ENCODE measurements at places on chromosomes 1 and 21.

DNA sequence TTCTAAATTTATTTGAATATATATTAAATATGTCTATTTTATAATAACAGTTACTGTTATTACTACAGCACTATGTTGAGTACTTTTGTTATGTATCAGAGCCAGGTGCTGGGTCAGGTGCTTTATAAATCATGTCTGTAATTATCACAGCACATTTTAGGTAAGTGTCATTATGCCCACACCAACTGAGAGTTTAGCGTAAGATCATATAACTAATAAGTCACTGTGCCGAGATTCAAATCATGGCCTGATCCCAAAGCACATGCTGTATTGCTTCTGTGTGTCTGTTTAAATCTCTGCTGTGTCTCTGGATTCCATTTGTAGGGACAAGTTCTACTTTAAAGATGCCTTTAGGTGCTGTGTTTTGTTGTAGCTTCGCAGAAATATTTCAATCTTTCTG, 1.9 kb downstream of the GPSM2 start:
- DNase-seq = no peak

GRCh38 chr1:13513895-13514546, at the start of gene LRRC38:
Gene LRRC38, minus strand, starts transcription at chr1:13514003. Its CDS starts 410 bp downstream, at chr1:13513593.
- DNase-seq = no peak

DNA sequence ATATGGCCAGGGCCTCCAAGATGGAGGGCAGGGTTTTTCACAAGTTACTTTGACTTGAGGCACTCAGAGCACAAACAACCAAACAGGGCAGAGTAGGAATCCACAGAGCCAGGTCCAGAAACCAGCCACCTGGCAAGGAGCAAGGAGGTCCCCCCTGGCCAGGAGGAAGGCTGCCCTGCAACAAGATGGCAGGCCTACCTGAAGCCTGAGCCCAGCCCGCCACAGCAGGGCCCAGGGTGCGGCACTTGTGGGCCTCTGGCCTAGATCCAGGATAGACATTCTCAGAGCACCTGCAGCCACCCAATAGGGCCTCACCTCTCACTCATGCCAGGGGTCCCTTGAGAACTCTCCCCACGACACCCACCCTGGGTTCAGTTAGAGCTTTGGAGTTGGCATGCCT, 11.5 kb downstream of the SH3BGRL3 start:
- no peak for DNase-seq

GRCh38 chr1:17307946-17308345, at the start of gene PADI4:
Gene PADI4, plus strand, starts transcription at chr1:17308197. Its CDS starts 26 bp downstream, at chr1:17308223.
- no peak for DNase-seq

DNA sequence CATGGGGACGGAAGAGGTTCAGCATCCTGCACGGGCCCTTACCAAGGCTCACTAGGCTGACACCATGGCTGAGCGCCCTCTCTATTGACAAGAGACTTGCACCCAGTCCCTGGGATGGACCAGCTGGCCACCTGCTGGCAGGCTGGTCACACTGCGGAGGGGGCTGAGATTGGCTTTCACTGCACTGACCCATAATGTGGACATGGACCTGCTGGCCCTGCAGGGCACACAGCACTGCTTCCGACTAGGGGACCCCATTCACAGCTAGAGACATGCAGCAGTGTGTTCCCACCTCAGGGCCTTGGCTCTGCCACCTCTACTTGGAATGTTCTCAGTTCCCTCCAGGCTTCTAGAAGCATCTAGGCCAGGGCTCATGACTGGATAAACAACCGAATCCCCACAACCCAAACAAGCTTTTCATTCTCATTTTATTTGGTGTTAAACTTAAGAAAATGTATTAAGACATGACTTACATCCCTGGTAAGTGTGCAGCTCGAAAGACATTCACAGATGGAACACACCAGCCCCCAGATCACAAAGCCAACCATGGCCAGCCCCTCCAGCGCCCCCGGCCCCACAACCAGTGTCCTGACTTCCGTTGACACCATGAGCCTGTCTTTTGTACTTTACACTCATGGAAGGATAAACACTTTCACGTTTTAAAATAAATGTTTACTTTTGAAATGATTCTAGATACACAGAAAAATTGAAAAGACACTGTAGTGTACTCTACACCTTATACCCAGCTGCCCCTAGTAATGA, 9.3 kb upstream of the SRARP start:
- DNase-seq = peak; percentile 45

DNA sequence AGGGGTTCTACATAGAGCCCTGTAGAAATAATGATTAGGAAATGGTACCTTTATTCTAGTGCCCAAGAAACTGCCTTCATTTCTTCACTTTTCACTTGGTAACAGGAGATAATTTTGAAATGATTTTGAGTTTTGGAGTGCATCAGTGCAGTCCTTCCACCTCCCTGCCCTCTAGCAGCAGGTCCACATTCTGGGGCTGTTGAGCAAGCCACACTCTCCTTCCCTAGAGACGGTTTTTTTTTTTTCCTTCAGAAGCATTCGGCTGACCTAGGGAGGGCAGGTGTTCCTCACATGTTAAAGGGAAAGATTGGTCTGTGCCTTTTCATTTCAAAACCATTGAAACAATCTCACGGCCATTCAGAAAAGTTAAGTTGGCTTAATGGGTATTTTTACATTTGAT, 39.8 kb downstream of the SLC37A1 start:
- no peak for DNase-seq

Data from T-helper 2 cell treated with Interferon-gamma antibody and Interleukin-4, amounts not matched to agents 5 μg/mL and 100 μg/mL, for 36 hours (primary cell).